ENCODE measurements at places on chromosomes 12 and 14.

- no peak for DNase-seq
These were observed 50.9 kb upstream of the E2F7 start for GRCh38 chr12:77116277-77116676.

DNA sequence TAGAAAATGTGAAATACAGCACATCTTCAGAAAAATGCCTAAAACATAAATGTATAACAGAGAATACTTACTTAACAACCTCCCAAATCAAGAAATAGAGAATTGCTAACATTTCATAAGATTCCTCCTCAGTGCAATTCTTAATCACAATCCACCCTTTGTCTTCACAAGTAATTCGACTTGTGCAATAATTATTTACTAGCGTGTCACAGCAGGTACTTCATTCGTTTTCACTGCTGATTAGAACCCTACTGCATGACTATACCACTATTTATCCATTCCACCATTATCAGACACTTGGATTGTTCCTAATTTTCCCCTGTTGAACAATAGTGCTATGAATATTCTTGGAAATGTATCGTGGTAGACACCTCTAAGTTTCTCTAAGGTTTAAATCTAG lies 64.9 kb upstream of the BBS10 start:
- no peak for DNase-seq

GRCh38 chr12:111758120-111758561 lies 8.6 kb upstream of the ALDH2 start:
- no peak for DNase-seq

DNA sequence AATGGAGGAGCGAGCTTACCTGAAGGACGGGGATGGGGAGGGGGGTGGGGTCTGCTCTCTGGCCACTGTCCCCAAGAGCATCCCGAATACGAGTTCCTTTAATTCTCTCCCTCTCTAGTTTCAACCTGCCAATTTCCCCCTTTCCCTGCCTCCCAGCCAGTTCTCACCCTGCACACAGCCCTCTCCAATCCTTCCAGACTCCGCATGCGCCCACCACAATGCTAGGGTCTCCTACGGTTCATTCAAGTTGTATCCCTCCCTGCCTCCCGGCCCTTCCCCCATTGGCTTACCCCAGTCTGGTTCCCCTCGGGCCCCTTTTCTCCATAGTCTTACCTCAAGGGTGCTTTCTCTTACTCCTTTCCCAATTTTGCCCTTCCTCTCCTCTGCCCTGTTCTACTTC lies 708 bp upstream of the IGFBP6 start:
- no peak for DNase-seq

DNA sequence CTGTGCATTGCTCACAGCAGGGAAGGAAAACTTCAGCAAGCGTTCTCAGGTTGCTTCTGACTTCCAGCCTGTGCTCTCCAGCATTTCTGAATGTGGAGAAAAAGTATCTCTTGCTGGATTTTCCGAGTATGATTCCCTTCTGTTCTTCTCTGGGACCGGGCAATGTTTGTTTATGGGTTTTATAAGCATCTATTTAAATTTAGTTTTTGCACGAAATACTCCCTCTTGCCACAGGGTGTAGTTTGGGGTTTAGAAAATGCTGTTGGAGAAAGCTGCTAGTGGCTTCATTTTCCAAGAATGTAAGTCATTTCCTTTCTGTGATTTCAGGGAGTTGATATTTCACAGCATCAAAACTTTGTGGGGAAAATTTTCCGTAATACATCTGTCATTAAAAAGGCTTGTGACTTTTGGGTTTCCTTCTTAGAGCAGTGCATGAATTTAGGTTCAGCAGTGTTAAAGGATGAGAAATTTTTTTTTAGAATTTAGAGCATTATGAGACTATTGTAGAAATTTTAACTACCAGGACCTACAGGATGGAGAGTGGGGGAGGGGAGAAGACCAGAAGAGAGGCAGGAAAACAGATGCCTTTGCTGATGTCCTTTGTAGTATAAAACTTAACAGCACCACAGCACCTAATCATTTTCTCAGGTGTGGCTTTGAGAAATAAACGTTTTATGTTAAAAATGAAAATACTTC lies 1.5 kb downstream of the FRMD6 start:
- DNase-seq = no peak

DNA sequence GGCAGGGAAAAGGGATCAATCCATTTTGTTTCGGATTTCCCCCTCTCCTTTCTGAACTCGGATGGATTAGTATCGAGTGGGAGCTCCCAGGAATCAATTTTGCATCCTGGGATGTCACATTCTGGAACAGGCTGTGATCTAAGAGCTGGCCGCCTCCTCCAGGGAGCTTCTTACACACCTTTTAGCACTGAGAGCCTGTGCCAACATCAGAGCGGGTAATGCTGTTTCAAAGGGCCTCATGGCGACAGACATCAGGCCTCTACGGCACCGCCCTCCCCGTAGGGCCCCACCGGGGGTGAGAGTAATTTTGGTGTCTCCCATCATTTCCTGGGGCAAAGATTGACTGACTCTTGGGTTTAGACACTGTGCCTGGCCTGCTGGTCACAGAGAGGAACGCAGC lies 2.7 kb downstream of the GALNT9 start:
- DNase-seq = no peak

DNA sequence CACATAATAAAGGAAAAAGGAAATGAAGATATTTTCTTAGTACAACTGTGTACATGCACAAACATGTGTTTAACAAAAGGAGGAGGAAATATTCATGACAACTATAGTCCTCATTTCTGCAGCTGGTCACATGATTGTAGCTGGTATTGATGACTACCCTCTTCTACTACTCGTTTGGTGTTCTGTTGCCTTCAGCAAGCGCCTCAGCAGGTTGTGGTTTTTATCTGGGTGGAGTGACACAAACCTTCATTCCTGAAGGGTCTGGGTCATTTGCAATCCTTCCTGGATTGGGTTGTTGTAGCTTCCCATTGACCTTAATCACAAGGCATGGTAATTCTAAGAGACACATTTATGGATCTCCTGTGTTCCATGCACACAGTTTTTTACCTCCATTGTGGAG lies 1009.9 kb upstream of the USP15 start:
- no peak for DNase-seq

Data from coronary artery (tissue), 2 donors.